ENCODE measurements at places on chromosomes 4 and X.

GRCh38 chr4:681736-682451, 7.1 kb downstream of the SLC49A3 start:
- DNase-seq: no peak

GRCh38 chr4:158863296-158863695, 94.5 kb downstream of the FNIP2 start:
- DNase-seq: no peak

DNA sequence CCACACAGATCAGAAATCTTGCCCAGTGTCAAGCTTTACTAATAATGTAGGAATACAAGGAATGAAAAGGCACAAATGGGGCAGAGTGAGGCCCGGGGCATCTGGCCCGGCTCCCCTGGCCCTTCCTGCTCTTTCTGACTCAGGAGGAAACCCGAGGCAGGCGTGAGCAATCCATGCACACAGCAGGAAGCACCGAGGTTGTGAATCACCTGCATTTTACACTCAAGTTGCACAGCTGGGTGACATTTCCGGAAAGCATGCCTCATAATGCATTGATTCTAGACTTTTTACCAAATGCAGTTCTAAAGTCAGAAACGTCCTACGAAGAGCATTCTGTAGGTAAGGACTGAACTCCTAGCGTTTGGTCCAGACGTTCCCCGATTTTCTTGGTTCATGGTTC, 38.9 kb downstream of the PRIMPOL start:
- peak; percentile 88 for DNase-seq

- DNase-seq: no peak
These were observed 1390.9 kb downstream of the C4orf33 start for GRCh38 chr4:130486841-130487240.

DNA sequence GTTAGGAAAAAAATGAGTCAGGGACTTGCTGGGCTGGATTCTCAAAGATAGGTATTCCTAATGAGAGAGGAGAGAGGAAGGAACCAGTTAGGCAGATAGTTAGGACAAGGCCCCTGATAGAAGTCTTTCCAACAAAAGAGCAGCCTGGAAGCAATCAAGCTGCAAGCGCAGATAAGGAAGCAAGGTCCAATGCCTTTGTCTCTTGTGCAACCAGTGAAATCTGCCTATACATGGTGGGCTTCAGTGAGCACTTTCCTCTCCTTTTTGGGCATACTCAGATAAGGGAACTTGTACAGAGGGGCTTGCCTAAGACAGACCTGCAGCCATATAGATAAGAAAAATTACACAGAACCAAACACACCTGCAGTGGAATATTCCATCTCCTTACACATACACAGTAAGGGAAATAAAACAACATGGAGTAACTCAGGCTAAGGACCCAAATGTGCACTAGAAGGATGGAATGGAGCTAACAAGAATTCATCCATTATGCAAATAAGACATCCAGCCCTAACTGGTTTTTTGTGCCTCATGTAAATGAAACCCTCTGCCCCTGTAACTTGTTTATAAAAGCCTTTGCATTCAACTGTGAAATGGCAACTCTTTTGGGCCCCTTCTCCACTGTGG, 68.8 kb downstream of the PCDH18 start:
- no peak for DNase-seq

DNA sequence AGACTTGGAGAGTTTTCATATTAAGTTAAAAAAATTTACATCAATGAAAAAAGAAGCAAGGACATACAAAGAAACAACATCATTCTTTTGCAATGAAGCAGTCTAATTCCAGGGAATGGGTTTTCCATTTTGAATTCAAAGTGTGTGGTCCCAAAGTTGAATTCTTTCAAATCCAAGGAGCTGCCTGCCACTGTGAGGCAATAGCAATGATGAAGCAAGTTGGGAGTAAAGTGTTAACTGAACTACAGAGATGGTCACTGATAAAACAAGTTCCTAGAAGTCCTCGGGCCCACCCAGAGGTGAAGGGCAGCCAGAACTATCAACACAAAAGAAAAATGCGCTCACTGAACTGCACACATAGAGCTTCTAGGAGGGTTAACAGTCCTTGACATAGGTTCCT, 115.9 kb downstream of the RAB28 start:
- DNase-seq: peak; percentile 39

DNA sequence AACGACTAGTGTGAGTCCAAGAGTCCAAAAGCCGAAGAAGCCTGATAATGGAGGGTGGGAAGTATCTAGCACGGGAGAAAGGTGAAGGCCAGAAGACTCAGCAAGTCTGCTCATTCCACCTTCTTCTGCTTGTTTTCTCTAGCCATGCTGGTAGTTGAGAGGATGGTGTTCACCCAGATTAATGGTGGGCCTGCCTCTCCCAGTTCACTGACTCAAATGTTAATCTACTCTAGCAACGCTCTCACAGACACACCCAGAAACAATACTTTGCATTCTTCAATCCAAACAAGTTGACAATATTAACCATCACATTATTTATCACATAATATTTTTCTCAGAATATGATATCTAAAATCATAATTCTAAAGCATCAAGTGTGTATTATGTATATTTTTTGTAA, 1055.1 kb upstream of the PCDH10 start:
- no peak for DNase-seq

Measured in fibroblast of upper back skin (primary cell).